Myocyte (in vitro differentiated cells): ENCODE measurements at places on chromosomes 7 and 10. TPM values are rescaled to one million over a fixed set of nuclear protein-coding genes. Genes with fewer than 3 reads are reported as not detected.

DNA sequence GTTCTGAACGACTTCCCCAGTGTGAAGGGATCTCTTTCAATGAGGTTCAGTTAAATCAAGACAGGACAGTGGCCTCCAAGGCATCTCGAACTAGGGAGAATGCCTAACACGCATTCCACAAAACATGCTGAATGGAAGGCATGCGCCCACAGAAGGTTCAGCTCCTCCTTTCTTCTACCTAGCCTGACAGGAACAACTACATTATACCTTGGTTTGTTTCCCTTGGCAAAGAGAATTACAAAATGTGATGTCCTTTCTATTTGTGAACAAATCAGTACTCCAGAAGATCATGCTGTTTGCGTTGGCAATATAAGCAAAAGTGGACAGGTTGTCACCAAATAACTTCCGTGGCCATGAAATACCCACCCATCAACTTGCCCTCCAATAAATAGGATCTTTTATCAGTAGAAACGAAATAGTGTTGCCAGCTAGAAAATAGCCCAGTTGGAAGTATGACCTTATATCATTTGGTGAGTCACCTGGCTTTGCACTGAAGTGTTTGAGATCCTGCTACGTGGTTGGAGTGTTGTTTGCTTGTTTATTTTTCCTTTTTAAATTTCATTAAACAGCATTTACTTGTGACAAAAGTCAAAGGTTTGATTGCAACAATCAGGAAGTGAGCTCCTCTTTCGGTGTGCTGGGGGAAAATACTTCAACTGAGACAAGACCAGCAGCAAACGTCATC lies 117.0 kb upstream of the FAM204A start:
- no peak for DNase-seq

- no peak for DNase-seq
Measured at GRCh38 chr7:21214657-21215056, 213.2 kb upstream of the SP4 start.

- DNase-seq = no peak
Measured at GRCh38 chr7:133561396-133561795, 308.5 kb downstream of the EXOC4 start.

GRCh38 chr10:113087165-113088029 lies 137.3 kb downstream of the TCF7L2 start:
- peak; percentile 75 for DNase-seq

DNA sequence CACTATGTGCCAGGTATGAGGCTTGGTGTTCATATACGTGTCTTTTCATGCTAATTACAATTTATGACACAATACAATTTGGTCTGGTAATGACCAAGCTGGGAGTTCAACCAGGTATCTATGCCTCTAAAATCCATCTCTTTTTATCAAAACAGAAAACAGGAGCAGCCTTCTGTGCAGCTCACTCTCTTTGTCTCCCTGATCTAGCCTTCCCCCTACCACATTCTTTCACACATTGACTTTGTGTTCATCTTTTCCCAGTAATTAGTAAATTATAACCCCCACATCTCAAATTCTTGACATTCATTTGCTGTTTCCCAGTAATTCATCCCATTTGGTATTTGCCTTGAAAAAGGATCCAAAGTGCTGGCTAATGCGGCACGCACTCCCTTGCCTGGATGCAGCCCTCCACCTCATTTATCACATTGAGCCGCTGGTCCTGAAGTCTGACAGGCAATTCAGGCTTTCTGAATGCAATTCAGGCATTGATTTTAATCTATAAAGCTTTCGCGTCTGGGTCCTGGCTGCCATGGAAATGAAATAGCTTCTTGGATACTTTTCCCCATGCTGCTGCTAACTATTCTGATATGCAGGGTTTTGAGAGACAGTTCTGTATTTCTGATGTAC lies 112.5 kb upstream of the ANKRD1 start:
- no peak for DNase-seq

DNA sequence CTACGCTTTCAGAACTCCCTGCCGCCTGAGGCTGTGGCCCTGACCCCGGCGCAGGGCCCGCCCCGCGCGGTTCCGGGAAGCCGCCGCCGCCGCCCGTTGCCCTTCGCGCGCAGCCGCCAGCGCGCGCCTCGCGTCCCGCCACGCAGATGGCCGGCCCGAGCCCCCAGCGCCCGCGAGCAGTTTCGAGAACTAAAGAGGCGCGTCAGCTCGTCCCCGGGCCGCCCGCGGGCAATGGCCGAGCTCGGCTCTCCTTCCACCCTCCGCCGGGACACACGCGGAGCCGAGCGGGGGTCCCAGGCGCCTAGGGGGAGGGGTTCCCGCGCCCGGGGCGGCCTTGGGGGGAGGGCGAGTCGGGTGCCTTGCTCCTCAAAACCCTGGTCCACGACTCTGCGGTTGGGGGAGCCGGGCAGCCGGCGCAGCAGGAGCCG lies 1.8 kb downstream of the HNRNPF start:
- DNase-seq = peak; percentile 65

DNA sequence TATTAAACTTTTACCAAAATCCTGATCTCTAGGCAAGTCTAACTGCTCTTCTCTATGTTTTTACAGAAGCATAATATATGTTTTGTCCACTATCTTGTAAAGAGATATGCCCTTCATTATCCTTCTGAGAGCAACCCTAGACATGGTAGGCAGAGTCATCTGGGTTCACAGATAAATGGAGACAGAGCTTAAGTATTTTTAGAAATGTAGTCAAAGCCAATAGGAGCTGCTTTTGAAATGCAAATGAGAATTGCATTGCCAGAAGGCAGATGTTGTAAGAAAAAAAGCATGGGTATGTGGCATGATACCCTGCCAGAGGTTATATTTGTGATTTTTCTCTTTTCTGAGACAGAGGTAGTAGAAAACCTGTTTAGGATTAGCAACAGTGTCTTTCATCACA lies 964.8 kb downstream of the SORCS3 start:
- DNase-seq = no peak

- DNase-seq = no peak
Measured at GRCh38 chr7:47685151-47685550, 103.2 kb upstream of the TNS3 start.

GRCh38 chr10:59301067-59301754 lies 61.1 kb downstream of the FAM13C start:
- DNase-seq = no peak

The TAS2R3 gene
- total RNA-seq = 0.78 TPM in 1 of 2 replicates, not detected in the other

- no peak for DNase-seq
Measured at GRCh38 chr10:92131275-92131820, 159.5 kb downstream of the CPEB3 start.

The GIMAP7 gene
- total RNA-seq = not detected in 2 replicates

DNA sequence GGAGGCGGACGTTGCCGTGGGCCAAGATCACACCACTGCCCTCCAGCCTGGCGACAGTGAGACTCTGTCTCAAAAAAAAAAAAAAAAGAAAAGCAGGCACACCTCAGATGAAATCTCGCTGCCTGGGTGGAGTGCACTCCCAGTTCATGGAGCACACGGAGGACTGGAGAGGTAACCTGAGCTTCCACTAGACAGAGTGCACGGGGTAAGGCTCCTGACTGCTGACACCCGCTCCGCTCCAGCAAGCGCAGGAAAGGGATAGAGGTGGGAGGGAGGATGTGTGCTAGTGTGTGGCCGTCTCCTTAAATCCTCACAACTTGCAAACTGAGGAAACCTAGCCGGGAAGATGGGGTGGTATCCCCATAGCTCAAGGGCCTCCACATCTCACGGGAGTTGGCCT lies 50.8 kb downstream of the FAM53B start:
- DNase-seq = no peak

- DNase-seq = no peak
Measured at GRCh38 chr7:150489782-150490181, 24.9 kb upstream of the GIMAP7 start.

The OR9A2 gene
- total RNA-seq = not detected in 2 replicates

DNA sequence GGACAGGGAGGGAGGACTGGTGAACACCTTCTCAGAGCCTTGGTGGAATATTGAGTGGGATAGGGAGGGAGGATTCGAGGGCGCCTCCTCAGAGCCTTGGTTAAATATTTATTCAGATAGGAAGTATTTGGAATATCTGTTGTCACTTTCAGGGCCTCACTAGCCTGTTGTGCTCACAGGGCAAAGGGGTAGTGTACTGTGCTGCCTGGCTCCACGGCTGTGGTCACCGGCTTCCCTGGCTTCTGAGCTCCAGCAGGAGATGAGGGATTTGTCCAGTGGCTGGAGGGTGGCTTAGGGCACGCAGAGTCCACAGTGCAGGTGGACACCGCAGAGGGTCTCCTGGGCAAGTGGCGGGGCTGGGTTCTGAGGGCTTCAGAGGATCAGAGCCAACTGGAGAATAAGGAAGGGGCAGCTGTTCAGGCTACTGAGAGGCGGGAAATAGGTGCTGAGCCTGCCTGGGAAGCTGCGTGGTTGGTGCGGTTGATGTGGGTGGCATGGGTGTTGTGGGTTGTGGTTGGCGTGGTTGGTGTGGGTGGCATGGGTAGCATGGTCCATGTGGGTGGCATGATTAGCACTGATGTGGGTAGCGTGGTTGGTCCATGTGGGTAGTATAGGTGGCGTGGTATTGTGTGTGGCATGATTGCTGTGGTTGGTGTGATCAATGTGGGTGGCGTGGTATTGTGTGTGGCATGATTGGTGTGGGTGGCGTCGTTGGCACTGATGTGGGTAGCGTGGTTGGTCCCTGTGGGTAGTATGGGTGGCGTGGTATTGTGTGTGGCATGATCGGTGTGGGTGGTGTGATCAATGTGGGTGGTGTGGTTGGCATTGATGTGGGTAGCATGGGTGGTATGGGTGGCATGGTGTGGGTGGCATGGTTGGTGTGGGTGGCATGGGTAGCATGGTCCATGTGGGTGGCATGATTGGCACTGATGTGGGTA lies 16.7 kb downstream of the INPP5A start:
- DNase-seq = no peak

- peak; percentile 44 for DNase-seq
Measured at GRCh38 chr10:127283017-127283416, 86.6 kb upstream of the INSYN2A start.

- no peak for DNase-seq
Measured at GRCh38 chr10:46539596-46540411, 16.7 kb downstream of the GPRIN2 start.

DNA sequence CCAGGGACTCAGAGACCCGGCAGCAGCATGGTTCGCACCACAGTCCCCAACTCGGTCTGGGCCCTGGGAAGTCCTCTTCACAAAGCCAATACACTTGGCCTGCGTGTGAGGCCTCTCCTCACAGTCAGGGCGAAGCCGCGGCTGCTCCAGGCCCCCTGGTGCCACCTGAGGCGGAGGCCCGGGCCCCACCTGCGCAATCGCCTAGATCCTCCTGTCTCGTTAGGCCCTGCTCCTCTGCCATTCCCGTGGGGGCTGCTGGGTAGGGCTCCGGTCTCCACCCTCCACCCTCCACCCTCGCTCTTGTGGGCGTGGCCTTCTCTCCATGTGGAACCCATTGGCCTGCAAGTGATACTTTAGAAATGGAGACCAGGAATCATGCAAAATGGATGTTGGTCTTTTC lies 553.3 kb downstream of the INHBA start:
- DNase-seq = no peak

- DNase-seq = no peak
Measured at GRCh38 chr7:156881679-156882078, 11.3 kb downstream of the LMBR1 start.

DNA sequence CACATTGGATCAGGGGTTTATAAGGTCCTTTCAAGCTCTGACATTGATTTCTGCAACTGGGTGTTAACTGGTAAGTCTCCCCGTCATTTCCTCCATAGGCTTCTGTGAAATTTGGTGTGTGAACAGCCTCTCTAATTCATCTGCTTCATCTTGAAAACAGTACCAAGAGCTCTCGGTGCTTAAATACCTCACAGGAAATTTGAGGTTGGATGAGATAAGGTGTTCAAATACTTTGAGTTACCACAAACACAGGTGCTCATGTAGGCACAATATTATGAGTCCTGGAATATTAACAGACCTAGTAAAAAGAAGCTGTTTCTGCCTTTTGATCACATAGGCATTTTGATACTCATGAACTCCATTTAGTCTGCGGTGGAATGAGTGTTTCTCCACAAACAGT lies 85.2 kb downstream of the RTKN2 start:
- DNase-seq = no peak

GRCh38 chr7:22001345-22002004 lies 55.8 kb upstream of the CDCA7L start:
- DNase-seq = peak; percentile 84

The POU6F2 gene
- 0.11 TPM in 1 of 2 replicates, not detected in the other for total RNA-seq

- no peak for DNase-seq
Measured at GRCh38 chr10:130648807-130649206, 512.6 kb downstream of the GLRX3 start.

GRCh38 chr10:86592413-86592812 lies 61.9 kb upstream of the OPN4 start:
- no peak for DNase-seq

The CYP2C19 gene
- total RNA-seq = 0.08 TPM in 1 of 2 replicates, not detected in the other

GRCh38 chr10:63368365-63368764 lies 97.4 kb downstream of the JMJD1C start:
- no peak for DNase-seq

DNA sequence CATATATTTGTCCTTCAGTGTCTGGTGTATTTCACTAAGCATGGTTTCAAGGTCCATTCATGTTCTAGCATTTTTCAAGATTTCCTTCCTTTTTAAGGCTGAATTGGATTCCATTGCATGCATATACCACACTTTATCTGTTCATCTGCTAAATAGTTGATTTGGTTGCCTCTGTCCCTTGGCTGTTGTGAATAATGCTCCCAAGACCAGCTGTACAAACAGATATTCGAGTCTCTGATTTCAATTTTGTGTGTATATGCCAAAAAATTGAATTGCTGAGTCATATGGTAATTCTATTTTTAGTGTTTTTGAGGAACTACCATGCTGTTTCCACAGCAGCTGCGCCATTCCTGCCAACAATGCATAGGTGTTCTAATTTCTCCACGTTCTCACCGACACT lies 216.4 kb downstream of the NRG3 start:
- DNase-seq = no peak

The ACTR3C gene
- 0.32 TPM in 1 of 2 replicates, not detected in the other for total RNA-seq

The BNIP3 gene
- total RNA-seq = 149 and 197 TPM in 2 replicates

The CTAGE8 gene
- total RNA-seq = not detected in 2 replicates

DNA sequence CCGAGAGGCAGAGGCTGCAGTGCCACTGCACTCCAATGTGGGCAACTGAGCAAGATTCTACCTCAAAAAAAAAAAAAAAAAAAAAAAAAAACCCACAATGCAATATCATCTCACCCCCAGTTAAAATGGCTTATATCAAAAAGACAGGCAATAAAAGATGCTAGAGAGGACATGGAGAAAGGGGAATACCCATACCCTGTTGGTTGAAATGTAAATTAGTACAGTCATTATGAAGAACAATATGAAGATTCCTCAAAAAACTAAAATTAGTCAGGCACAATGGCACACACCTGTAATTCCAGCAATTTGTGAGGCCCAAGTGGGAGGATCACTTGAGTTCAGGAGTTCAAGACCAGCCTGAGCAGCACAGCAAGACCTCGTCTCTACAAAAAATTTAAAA lies 25.7 kb downstream of the ABI1 start:
- no peak for DNase-seq

- DNase-seq = peak; percentile 70
Measured at GRCh38 chr7:129952086-129952652, 591 bp downstream of the UBE2H start.

The FEZF1 gene
- total RNA-seq = not detected in 2 replicates
